ENCODE measurements at places on chromosomes 16 and 17.

DNA sequence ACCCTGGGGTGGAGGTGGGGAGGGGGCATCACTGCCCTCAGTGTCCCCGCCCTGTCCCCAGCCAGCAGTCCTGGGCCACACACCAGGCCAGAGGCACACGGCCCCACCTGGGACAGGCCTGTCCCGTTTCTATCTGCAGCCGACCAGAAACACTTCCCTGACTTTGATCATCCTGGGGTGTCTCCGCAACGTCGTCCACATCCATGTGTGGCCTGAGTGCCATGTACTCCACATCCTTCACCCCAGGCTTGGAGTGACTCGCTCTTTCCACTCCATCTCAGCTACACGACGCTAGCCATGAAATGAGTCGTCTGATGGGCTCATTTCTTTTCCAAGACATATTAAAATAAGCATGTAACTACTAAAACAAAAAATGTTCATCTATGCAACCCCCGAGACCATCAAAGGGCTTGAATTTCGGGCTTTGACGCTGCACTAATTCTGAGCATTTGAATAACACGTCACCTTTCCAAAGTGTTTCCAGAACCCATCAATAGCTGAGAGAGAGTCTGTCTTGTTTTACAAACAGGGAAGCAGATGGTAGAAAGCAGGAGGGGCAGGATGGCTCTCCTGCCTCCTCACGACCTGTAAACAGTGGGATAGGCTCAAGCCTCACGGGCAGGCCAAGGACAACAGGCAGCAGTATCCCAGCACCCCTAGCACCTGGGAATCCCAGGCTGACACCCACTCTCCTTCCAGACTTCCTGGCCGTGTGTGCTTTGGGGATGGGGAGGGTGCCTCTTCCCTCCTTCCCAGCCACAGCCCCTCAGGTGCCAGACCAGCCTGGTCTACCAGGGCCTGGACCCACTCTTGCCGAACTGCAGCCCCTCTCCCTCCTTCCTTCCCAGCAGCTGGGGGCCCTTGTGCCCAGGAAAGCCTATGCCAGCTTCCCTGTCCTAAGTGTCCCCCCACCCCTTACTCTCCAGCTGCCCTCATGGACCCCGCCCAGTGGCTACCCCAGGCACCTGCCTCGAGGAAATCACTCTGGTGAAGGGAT is 20.0 kb upstream of the RASD1 start:
- DNase-seq, result no peak

DNA sequence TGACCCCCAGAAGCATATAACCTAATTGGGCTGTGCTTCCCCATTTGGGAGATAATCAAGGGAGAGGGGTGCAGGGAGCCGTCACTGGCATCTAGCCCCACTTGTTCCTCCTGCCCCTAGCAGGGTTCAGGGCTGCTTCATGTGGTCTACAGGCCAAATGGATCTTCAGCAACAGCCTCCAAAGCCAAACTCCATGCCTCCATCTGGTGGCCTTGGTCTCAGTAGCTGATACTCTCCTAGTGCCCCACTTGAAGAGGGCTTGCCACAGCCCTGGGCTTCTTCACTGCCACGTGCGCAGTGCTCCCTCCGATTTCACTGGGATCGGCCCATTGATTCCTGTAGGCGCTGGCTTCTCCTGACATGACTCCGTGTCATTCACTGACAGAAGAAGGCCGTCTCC is 24.6 kb downstream of the LYRM9 start:
- DNase-seq, result no peak

DNA sequence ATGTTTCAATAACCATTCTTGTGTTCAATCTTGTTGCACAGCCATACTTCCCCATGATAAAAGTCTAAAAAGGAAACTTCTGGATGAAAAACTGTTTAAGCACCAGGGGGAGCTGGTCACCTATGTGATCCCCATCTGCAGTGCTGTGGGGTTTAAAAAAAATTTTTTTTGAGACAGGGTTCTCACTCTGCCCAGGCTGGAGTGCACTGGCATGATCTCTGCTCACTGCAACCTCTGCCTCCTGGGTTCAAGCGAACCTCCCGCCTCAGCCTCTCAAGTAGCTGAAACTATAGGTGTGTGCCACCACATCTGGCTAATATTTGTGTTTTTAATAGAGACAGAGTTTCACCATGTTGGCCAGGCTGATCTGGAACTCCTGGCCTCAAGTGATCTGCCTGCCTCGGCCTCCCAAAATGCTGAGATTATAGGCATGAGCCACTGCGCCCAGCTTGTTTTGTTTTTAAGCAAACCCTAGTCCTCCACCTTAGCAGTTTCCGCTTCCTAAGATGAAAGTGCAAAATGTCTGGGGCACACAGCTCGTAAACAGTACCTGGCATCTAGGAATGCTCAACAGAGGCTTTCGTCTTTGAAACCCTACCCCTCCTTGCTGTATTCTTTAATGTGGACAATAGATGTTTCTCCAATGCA is 25.4 kb downstream of the DNAJA2 start:
- no peak for DNase-seq

DNA sequence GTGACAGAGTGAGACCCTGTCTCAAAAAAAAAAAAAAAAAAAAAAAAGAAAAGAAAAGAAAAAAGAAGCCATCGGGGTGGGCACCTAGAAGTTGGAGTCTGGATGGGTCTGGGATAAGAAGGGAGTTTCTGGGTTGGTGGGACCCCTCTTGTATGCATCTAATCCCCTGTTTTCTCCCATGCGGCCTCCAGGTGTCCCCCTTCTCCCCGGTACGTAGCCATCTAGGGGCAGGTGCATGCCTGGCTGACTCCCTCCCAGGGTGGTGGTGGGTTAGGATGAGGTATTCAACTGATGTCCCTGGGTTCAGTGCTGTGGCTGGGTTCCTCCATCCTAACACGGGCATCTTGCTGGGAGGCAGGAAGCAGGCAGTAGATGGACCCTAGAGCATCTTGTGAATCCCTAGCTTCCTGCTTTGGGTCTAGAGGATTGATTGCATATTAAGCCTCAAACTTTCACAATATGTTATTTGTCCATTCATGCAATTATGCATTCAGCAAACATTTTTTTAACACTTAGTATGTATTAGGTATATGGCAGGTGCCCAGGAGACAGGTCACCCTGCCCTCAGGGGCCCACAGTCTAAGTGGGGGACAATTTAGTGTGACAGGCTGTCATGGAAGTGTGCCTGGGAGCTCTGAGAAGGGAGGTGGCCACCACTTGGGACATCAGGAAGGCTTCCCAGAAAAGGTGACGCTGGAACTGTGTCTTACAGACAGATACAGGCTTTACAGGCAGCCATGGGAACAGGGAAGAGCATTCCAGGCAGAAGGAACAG is 13.1 kb downstream of the FMNL1 start:
- no peak for DNase-seq

- DNase-seq, result no peak
Observed at GRCh38 chr17:20994779-20995149, 48.0 kb downstream of the USP22 start.

All from keratinocyte (primary cell).